ENCODE measurements at places on chromosomes 16 and 17.

- no peak for DNase-seq
Measured at GRCh38 chr17:81148986-81149533, 16.2 kb upstream of the PVALEF start.

- DNase-seq: peak; percentile 57
Measured at GRCh38 chr17:42421507-42422338, 1.3 kb downstream of the CAVIN1 start.

GRCh38 chr16:27646806-27647205, 96.9 kb downstream of the KATNIP start:
- peak; percentile 9 for DNase-seq

DNA sequence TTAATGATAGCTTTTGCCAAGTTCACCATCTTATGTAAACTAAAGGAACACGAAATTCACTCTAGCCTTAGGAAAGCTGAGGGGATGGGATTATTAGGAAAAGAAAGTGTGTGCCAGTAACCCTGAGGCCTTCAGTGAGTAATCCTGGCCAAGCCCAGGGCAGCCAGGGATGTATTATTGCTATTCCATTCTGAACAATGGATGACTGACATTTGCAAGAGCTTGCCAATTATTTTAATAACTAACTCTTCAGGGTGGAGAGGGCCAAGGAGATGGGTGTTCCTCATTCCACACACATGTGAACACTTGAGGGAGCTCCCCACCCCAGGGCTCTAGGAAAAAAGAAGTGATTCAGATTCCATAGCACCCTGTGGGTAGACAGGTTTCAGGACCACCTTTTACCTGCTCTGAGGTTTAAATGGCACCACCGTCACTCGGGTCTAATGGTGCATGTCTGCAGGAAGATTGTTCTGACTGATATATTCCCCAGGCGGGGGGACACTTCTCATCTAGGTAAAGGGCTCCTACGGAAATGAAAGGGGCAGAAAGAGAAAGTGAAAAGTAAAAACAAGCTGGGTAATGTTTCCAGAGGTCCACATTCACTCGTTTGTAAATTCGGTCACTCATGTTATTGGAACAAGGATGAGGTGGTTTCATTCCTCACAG, 41.5 kb downstream of the TK2 start:
- DNase-seq: peak; percentile 98

DNA sequence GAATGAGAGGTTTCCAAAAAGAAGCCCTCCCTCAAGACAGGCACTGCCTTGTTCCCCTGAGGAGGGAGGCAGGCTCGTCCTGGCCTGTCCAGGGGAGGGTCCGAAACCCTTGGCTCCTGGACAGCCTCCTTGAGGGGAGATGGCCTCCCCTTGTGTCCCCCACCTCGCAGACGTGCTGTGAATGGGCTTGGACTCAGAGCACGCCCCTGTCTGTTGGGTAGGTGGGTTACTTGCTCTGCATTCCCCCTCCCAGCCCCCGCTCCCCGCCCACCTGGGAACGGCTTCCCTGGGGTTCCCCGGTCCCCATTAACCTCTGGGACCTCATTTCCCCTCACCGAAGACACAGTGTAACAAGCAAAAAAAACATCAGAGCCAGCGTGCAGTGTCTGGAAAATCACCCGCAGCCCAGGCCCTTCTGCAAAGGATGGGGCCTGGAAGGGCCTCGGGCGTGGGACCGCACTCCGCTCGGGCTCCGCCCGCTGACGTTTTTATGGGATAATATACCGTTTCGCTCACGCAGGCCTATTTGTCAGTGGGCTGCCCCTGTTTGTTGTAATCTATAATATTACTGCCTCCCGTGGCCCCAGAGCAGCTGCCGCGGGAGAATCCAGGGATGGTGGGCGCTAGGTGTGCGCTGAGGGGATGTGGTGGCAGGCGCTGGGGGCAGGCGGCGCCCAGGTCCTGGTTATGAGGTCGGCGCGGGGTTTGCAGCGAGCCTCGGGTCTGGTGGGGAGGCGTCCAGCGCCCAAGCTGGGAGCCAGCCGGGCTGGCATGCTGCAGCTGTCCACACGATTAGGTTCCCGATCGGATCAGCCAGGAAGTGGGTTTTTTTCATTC, 11.1 kb downstream of the BAHCC1 start:
- DNase-seq: no peak

DNA sequence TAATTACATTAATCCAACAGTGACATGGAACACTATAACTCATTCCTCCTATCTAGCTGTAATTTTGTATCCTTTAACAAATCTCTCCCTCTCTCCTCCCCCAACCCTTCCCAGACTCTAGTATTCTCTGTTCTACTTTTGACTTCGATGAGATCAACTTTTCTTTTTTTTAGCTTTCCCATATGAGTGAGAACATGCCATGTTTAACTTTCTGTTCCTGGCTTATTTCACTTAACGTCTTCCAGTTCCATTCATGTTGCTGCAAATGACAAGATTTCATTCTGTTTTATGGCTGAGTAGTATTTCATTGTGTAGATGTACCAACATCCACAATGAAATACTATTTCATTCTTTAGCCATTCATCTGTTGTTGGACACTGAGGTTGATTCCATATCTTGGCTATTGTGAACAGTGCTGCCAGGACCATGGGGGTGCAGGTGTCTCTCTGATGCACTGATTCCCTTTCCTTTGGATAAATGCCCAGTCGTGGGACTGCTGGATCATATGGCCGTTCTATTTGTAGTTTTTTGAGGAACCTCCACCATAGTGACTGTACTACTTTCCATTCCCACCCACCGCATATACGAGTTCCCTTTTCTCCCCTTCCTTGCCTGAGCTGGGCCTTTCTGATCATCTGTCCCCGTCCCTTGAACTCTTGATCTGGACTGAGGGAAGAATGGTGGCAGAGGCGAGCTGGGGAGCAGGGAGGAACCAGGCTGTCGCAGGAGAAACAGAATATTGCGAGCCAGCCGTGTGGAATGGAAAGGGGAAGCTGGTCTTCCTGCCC, 7.7 kb upstream of the CEP295NL start:
- no peak for DNase-seq

- DNase-seq: peak; percentile 61
Measured at GRCh38 chr17:29176558-29177351, 3.4 kb downstream of the MYO18A start.

- no peak for DNase-seq
Measured at GRCh38 chr16:66311306-66311705, 55.2 kb upstream of the CDH5 start.

DNA sequence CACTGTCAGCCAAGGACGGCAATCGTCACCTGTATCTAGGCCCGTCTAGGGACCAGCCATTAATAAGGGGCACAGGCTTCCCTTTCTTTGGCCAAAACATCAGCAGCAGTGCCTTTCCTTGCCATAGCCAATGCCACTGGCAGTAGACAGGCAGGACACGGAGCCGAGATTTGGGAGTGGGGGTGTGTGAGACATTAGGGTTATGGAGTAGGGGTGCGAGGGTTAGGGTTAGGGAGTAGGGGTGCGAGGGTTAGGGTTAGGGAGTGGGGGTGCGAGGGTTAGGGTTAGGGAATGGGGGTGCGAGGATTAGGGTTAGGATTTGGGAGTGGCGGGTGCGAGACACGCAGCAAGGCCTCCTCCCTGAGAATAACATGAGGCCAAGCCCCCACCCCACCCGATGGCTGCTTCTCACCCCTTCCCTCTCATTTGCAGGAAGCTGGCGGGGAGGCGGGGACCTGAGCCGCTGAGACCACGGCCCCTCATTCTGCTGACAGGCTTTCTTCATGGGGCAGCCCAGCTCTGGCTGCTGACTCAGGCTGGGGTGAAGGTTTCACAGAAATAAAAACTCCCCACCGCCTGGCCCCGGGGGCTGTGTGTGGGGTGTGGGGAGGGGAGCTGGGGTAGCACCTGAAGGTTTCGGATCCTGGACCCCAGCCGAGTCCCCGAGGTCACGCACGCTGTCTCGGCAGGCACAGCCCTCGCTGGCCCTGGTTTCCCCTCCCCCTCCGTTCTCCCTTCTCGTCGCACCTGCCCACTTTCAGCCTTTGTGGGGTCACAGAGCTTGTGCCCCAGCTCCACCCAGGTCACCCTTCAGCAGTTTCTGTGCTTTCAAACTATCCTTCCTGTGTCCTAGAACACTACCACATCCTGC, 93.8 kb downstream of the PGS1 start:
- DNase-seq: no peak

DNA sequence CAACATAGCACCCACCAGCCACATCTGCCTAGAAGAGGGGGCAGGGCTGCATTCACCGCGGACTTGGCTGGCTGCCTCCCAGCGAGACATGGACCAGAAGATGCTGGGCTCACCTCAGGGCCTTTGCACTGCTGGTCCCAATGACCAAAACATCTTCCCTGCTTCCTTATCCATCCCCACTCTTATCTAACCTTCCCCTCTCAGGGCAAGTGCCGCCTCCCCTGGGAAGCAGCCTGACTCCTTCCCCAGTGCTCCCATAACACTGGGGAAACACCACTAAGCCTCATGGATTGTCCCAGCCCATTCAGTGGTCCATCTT, 5.7 kb downstream of the TMC6 start:
- no peak for DNase-seq

- no peak for DNase-seq
Measured at GRCh38 chr16:11768849-11769248, 26.2 kb upstream of the TXNDC11 start.

- DNase-seq: peak; percentile 38
Measured at GRCh38 chr16:54407596-54407995, 121.0 kb upstream of the IRX3 start.

- DNase-seq: no peak
Measured at GRCh38 chr16:2465653-2466415, 5.3 kb upstream of the NTN3 start.

DNA sequence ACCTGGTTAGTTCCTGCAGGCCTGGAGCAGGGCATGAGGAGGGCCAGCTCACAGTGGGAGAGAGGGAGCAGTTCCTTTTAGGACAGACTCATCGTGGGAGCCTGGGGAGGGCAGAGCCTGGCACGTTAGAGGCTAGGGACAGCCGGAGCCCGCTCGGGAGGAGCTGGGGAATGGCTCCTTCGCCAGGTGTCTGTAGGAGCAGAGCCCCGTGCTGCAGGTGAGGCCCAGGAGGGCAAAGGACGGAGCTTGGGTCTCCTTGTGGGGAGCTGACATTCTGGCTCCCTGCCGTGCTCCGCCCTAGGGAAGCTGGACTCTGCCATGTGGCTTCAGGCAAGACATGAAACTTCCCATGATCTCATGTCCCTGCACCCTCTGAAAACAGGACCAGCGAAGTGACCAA, 18.7 kb upstream of the MTSS2 start:
- no peak for DNase-seq

DNA sequence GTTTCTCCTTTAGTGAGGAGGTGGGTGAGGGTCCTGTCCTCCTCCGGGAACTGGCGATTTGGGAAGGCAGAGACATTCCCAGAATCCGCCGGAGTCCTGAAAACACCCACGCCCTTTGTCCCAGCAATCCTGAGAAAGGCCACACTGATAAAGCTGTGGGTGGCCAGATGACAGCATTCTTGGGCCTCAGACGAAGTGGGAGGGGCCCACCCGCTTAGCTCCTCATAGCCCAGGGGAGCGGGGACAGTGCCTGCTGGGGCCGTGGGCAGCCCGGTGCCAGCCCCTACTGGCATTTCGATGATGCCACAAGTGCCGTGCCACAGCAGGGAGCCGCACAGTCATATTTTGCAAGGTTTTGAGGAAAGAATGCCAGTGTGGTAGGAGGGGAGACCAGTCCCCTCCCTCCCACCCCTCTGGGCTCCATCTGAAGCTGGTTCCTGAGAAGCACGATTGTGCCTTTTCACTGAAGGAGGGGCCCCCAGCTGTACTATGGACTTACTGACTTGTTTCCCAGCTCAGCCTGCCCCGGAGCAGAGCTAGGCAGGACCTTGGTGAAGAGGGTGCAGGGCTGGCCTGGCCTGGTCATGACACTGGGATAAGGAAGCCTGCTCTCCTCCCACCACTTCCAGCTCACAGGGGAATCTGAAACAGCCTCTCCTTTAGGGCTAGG, 20.9 kb upstream of the MPRIP start:
- DNase-seq: peak; percentile 58

GRCh38 chr16:89173174-89173921, 1.8 kb downstream of the CDH15 start:
- DNase-seq: no peak

DNA sequence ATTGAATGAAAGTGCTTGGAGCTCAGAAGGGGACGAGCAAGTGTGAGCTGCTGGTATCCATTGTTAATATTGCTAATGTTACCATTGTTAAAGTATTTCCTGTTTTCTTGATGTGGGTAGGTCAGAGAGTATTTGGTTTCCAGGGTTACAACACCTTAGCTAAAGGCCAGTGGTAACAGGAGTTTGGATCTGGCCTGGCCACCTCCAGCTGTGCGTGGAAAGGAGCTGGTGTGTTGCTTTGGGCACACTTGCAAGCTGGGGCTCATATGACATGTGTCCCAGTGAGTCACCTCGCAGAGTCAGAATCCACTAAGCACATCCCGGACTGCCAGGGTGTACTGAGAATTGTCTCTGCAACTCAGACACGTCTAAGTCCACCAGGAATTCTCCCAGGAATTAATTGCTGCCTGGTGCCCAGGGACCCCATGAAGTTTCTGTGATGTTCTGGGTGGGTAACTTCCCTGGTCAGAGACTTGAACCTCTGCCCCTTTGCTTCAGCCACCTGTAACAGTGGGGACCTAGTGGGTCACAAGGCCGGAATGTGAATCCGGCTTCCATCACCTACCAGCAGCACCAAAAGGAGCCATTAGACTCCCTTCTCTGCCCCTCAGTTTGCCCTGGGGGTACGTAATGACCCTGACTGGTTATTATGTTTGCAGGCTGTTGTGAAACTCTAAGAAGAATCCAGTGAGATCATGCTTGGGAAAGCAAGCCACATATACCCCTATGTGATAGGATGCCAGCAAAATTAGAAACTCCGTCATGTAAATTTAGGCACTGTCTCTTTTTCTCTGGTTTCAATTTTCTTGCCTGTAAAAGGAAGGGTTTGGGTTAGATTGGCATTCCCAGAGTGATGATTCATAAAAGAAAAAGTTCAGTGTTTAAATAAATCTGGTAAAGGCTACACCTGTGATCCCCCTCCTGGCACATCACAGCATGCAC, 12.8 kb downstream of the SLC6A2 start:
- peak; percentile 72 for DNase-seq

DNA sequence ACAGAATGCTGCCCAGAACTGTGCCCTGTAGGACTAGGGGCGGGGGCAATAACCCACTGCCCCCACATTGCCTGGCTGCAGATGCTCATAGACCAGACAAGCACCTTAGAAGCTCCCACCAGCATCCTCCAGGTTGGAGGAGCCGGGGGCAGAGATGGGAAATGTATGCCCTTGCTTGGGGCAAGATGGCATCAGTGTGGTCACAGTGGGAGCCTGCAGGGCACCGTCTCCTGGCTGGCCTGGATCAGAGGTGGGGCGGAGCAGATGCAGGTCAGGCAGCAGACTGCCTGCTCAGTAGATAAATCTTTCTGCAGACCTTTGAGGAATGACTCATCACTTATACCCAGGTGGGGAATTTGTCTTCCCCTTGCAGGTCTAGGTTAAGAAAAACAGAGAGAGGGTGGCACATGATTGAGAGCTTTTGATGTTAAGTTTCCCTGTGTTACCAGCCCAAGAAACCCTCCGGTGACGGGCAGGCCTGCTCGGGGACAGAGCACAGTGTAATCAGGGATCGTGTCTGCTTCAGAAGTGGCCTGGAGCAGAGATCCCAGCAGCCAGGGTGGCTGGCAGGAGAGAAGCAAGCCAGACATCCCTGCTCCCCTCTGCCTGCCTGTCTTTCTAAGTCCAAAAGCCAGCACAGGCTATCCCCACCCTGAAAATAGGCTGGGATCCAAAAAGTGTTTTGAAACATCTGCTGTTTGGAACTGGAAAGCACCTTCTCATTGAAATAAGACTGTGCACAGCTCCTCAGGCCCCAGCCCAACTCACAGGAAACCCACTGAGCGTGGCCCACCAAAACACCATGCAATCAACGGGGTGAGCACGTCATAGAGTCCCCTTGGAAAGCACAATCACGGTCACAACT, 50.7 kb upstream of the RPL38 start:
- DNase-seq: peak; percentile 12

GRCh38 chr17:36149296-36149820, 27.1 kb downstream of the TBC1D3B start:
- DNase-seq: peak; percentile 26

Measured in MCF 10A (cell line).